ENCODE measurements at places on chromosomes 1 and 21.

GRCh38 chr1:182888736-182889531, 49.8 kb downstream of the DHX9 start:
- DNase-seq = no peak
- no peaks in the 10 kb centered on the region for H3K27me3 ChIP-seq
- H3K27ac ChIP-seq = no peak overlapping the region
- no peak overlapping the region for H3K4me3 ChIP-seq
- H3K4me1 ChIP-seq = no peaks in the 10 kb centered on the region
- no peaks in the 10 kb centered on the region for H3K36me3 ChIP-seq

- H3K27ac ChIP-seq = no peak overlapping the region
- no peak overlapping the region for H3K4me3 ChIP-seq
- H3K4me1 ChIP-seq = no peaks in the 10 kb centered on the region
- H3K36me3 ChIP-seq = no peaks in the 10 kb centered on the region
- no peaks in the 10 kb centered on the region for H3K27me3 ChIP-seq
- DNase-seq = no peak
These were observed 67.6 kb downstream of the MAP3K21 start for GRCh38 chr1:233394860-233395717.

DNA sequence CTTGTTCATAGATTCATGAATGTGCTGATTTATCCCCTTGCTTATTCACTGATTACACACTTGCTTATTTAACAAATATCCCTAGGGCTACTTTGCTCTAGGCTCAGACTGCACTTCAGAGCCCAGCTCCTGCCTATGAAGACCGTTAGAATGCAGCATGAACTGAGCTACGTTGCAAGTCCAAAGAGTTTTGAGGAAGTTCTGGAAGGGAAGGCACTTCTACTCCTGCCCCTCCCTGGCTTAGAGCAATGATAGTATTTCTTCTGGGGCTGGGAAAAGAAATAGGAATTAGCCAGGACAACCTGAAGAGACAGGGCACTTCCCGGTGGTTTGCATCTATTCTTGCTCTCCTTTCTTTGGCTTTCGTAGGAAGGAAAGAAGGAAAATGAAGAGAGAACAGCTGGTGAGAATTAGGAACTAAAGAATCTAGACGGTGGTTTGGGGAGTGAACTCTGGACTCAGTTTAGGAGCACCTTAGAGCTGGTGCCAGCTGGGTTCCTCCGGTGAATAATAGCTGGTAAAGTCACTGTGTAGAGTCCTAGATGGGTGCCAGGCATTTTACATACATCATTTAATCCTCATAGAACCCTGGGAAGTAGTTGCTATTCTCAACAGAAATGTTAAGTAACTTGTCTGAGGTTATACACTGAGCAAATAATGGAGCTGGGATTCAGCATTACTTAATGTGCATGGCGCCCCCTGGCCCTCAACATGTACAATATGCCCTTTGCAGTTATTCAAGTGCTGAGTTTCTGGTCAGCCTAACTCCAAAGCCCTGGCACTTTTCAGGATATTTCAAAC, 65.9 kb downstream of the NDUFS5 start:
- H3K27me3 ChIP-seq = no peaks in the 10 kb centered on the region
- H3K4me1 ChIP-seq = peaks cover 42% of the 10 kb centered on the region
- H3K36me3 ChIP-seq = no peaks in the 10 kb centered on the region

- no peaks in the 10 kb centered on the region for H3K4me1 ChIP-seq
- H3K27me3 ChIP-seq = no peaks in the 10 kb centered on the region
- H3K27ac ChIP-seq = no peak overlapping the region
- DNase-seq = no peak
These were observed 39.4 kb downstream of the PTAFR start for GRCh38 chr1:28136922-28137613.

DNA sequence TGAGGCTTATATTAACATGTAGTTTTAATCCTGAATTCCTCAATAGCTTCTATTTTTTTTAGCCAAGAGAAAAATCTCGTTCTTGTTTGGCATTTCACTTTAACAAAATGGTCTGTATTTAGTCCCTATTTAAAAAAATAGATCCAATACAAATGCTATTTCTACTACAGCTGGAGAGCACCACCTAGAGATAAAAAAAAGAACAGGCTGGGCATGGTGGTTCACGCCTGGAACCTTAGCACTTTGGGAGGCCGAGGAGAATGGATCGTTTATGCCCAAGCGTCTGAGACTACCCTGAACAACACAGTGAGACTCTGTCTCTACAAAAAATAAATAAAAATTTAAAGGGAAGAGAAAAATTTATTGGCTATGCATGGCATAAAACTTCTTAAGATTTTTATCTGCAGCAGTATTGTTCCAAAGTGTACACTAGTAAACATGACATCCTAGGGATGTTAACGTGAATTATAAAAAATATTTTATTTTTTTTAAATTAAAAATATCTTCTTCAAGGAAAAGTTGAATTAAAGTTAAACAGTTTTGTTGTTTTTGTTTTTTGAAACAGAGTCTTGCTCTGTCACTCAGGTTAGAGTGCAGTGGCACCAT, 4.4 kb downstream of the ST7L start:
- H3K4me3 ChIP-seq = no peak overlapping the region
- peaks cover 30% of the 10 kb centered on the region for H3K36me3 ChIP-seq
- no peaks in the 10 kb centered on the region for H3K27me3 ChIP-seq
- no peak for DNase-seq
- H3K27ac ChIP-seq = no peak overlapping the region

GRCh38 chr1:35657851-35658250, 16.5 kb upstream of the PSMB2 start:
- DNase-seq = no peak
- no peaks in the 10 kb centered on the region for H3K4me1 ChIP-seq
- H3K27me3 ChIP-seq = no peaks in the 10 kb centered on the region
- H3K4me3 ChIP-seq = no peak overlapping the region

DNA sequence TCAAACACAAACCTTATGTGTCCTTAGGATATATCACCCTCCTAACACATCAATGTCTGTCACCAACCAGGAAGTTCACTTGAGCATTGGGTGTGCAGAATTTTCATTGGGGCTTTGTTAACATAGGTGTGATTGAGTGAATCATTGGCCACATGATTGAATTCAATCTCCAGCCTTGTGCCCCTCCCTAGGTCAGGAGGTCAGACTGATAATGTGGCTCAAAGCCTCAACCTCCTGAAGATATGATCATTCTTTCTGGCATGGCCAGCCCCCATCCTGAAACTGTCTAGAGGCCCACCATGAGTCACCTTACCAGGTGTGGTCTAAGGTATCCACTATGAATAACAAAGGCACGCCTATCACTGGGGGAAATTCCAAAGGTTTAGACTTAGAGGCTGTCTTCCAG, 90.1 kb downstream of the PKN2 start:
- peaks cover 25% of the 10 kb centered on the region for H3K36me3 ChIP-seq
- no peak overlapping the region for H3K27ac ChIP-seq
- no peak overlapping the region for H3K4me3 ChIP-seq
- H3K27me3 ChIP-seq = no peaks in the 10 kb centered on the region

Measured in vagina (tissue), 2 donors.